Naive B cell (primary cell): ENCODE measurements at places on chromosomes 2 and 18.
A peak's percentile ranks its signal among the peaks of the same experiment; 100 is the strongest.

GRCh38 chr2:157880927-157881326 is 4.8 kb upstream of the ACVR1 start:
- no peaks in the 10 kb centered on the region for H3K36me3 ChIP-seq
- DNase-seq = no peak
- no peak overlapping the region for H3K4me3 ChIP-seq
- peaks cover 9% of the 10 kb centered on the region for H3K4me1 ChIP-seq
- peaks cover 8% of the 10 kb centered on the region for H3K27me3 ChIP-seq
- H3K27ac ChIP-seq = no peak overlapping the region

DNA sequence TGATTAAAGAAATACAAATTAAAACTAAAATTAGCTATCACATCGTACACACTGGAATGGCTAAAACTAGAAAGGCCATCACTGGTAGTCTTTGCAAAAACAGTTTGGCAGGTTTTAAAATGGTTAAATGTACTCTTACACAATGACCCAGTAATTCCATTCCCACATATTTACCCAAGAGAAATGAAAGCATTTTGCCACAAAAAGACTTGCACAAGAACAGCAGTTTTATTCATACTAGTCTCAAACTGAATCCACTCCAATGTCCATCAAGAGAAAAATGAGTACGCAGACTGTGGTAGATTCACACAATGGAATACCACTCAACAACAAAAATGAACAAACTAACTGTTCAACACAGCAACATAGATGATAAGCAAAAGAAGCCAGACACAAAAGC is 29.1 kb downstream of the SP140L start:
- H3K27me3 ChIP-seq = no peaks in the 10 kb centered on the region
- H3K36me3 ChIP-seq = peaks cover 11% of the 10 kb centered on the region
- DNase-seq = no peak
- peak overlapping the region; percentile 48 for H3K27ac ChIP-seq
- H3K4me1 ChIP-seq = peaks cover 19% of the 10 kb centered on the region

- no peak overlapping the region for H3K27ac ChIP-seq
- DNase-seq = no peak
- no peaks in the 10 kb centered on the region for H3K27me3 ChIP-seq
- H3K36me3 ChIP-seq = peaks cover 20% of the 10 kb centered on the region
Observed at GRCh38 chr18:6120820-6121279, 225.5 kb upstream of the TMEM200C start.

DNA sequence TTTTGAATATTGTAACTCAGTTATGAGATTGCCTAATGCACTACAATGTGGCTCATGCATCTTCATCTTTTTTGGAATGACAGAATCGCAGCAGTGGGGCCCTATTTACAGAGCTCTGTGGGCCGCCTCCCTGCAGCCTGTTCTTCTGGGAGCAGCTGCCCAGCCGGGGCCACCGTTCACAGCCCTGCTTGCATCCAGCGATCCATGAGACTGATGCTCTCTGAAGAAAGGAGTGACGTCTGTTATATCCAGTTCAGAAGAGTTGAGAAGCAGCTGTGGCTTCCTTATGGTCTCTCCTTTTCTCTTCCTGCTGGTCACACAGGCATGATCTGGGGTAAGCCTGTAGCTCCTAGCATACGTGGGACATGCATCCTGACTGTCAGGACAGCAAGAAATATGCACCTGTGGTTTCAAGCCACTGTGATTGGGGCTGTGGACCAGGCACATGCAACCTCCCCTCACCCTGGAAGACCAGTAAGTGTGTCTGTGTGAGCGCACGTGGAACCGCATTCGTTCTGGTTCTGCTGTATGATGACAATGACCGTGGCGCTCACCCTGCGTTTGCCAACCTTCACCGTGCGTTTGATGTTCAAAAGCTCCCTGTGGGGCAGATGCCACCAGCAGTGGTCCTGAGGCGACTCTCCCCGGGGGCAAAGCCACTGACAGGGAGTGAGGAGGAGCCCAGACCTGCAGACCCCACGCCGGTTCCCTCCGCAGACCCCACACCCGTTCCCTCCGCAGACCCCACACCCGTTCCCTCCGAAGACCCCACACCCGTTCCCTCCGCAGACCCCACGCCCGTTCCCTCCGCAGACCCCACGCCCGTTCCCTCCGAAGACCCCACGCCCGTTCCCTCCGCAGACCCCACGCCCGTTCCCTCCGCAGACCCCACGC is 189.8 kb downstream of the TMEM18 start:
- no peaks in the 10 kb centered on the region for H3K36me3 ChIP-seq
- DNase-seq = no peak
- H3K27ac ChIP-seq = no peak overlapping the region
- H3K4me1 ChIP-seq = peaks cover 5% of the 10 kb centered on the region

- peaks cover 46% of the 10 kb centered on the region for H3K27me3 ChIP-seq
- H3K27ac ChIP-seq = no peak overlapping the region
- peak; percentile 27 for DNase-seq
- no peak overlapping the region for H3K4me3 ChIP-seq
- no peaks in the 10 kb centered on the region for H3K36me3 ChIP-seq
- H3K4me1 ChIP-seq = peaks cover 44% of the 10 kb centered on the region
Observed at GRCh38 chr2:25320077-25320476, 21.6 kb downstream of the DNMT3A start.

DNA sequence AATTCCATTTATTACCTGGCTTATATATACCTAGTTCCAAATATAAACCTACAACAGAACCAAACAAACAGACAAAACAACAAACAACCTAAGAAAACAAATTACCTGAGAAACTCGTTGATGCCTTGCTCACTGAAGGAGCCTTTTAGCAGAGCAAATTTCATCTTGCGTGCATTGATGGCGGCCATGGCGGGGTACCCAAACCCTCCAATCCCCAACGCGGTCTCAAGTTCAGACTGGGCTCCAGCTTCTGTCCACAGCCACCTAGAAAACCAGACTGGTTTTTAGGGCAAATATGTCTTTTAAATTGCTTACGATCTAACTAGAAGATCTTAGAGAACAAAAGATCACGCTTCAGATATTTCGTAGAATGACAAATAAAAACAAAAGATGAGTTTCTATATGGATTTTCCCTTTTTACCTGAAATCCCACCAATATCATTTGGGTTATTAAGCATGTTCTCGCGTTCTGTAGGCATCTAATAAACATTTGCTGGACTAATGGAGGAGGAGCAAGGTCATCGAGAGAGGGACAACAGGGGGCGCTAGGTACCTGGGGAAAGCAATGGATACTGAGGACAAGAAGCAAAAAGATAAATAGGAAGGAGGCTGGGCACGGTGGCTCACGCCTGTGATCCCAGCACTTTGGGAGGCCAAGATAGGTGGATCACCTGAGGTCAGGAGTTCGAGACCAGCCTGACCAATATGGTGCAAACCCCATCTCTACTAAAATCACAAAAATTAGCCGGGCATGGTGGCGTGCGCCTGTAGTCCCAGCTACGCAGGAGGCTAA is 25.2 kb downstream of the PDIA6 start:
- no peak overlapping the region for H3K4me3 ChIP-seq
- H3K27me3 ChIP-seq = no peaks in the 10 kb centered on the region
- H3K4me1 ChIP-seq = peaks cover 4% of the 10 kb centered on the region
- DNase-seq = no peak
- H3K27ac ChIP-seq = no peak overlapping the region

DNA sequence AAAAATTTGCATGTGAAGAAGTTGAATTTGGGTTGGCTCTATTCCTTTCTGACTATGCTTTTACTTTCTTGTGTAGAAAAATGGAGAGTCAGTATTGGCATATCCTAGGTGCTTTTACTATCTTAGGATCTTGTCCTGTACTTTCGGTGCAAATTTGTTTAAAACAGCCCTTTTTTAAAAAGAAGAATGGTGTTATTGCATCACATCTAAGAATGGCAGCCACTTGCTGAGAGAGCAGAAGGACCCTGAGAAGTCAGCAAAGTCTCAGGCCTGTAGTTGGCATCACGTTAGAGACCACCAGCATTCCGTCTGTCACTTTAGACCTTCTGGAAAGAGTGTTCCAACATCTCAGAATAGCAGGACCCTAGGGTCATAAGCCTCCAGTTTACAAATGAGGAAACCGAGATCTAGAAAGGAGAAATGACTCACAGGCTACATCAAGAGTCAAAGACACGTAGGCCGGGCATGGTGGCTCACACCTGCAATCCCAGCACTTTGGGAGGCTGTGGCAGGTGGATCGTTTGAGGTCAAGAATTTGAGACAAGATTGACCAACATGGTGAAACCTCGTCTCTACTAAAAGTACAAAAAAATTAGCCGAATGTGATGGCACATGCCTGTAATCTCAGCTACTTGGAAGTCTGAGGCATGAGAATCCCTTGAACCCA is 42.5 kb downstream of the SPATS2L start:
- H3K36me3 ChIP-seq = no peaks in the 10 kb centered on the region
- no peak overlapping the region for H3K4me3 ChIP-seq
- no peaks in the 10 kb centered on the region for H3K27me3 ChIP-seq
- no peak overlapping the region for H3K27ac ChIP-seq
- no peak for DNase-seq
- H3K4me1 ChIP-seq = no peaks in the 10 kb centered on the region

GRCh38 chr2:35081622-35082015 is 1274.0 kb upstream of the CRIM1 start:
- H3K4me3 ChIP-seq = no peak overlapping the region
- H3K27me3 ChIP-seq = no peaks in the 10 kb centered on the region
- no peak for DNase-seq
- no peak overlapping the region for H3K27ac ChIP-seq
- no peaks in the 10 kb centered on the region for H3K36me3 ChIP-seq

- H3K27me3 ChIP-seq = peaks cover 27% of the 10 kb centered on the region
- no peak for DNase-seq
- H3K27ac ChIP-seq = no peak overlapping the region
- H3K36me3 ChIP-seq = peaks cover 9% of the 10 kb centered on the region
- peaks cover 18% of the 10 kb centered on the region for H3K4me1 ChIP-seq
- H3K4me3 ChIP-seq = no peak overlapping the region
Observed at GRCh38 chr2:151947813-151948165, 119.6 kb upstream of the ARL5A start.

GRCh38 chr2:103028181-103028580 is 266.4 kb downstream of the TMEM182 start:
- DNase-seq = no peak
- H3K27me3 ChIP-seq = no peaks in the 10 kb centered on the region
- H3K4me3 ChIP-seq = no peak overlapping the region
- H3K27ac ChIP-seq = no peak overlapping the region

GRCh38 chr2:180873219-180873618 is 107.2 kb upstream of the UBE2E3 start:
- H3K4me3 ChIP-seq = no peak overlapping the region
- no peak for DNase-seq
- peaks cover 32% of the 10 kb centered on the region for H3K27me3 ChIP-seq
- no peaks in the 10 kb centered on the region for H3K36me3 ChIP-seq
- no peaks in the 10 kb centered on the region for H3K4me1 ChIP-seq
- no peak overlapping the region for H3K27ac ChIP-seq

GRCh38 chr2:46332686-46333281 is 35.6 kb downstream of the EPAS1 start:
- peaks cover 9% of the 10 kb centered on the region for H3K27me3 ChIP-seq
- DNase-seq = no peak
- H3K4me3 ChIP-seq = no peak overlapping the region
- H3K36me3 ChIP-seq = no peaks in the 10 kb centered on the region
- peaks cover 4% of the 10 kb centered on the region for H3K4me1 ChIP-seq
- no peak overlapping the region for H3K27ac ChIP-seq

GRCh38 chr2:71742953-71743601 is 289.7 kb downstream of the DYSF start:
- no peak for DNase-seq
- peak overlapping the region; percentile 60 for H3K27ac ChIP-seq
- H3K27me3 ChIP-seq = peaks cover 11% of the 10 kb centered on the region
- H3K36me3 ChIP-seq = peaks cover 11% of the 10 kb centered on the region

DNA sequence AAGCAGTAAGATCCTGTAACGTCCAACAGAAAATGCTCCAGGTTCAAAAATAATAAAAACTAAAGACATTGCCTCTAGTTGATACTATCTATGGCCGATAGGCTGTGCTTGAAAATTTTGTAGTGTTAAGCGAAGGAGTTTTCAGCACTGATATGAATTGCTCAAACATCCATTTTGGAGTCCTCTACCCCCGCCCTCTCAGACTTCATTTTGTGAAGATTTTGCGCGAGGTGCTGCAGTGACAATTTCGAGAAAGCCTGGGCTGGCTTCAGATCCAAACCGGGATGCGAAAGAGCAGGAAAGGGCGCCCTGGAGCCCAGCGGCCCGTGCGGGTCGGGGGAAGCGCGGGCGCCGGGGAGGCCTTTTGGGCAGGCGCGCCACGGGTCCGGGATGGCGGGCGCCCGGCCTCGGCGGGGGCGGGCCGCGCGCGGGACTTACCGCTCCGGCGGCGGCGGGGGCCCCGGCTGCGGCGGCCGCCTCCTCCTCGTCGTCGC is 1.8 kb downstream of the SP3 start:
- peak; percentile 77 for DNase-seq
- H3K27ac ChIP-seq = peak overlapping the region; percentile 100
- H3K4me3 ChIP-seq = peak overlapping the region; percentile 97
- no peaks in the 10 kb centered on the region for H3K27me3 ChIP-seq
- H3K4me1 ChIP-seq = peaks cover 38% of the 10 kb centered on the region
